ENCODE measurements at places on chromosomes 7 and 10.

DNA sequence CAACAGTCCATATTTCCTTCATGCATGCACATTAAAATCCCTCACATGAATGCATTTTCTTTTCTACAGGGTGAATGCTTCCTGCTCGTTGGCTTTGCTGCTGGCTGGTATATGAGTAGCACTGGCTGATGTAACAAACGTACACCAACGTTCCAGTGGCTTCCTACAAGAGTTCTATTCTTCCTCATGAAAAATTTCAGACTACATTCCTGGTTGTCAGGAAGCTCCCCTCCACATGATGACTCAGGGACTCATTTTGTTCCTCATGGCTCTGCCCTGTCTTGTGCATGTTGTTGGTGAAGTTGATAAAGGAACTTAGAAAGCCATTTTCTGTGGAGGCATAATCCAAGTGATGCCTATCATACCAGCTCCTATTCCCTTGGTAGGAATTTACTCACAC is 470.7 kb upstream of the KLF6 start:
- DNase-seq, result no peak

DNA sequence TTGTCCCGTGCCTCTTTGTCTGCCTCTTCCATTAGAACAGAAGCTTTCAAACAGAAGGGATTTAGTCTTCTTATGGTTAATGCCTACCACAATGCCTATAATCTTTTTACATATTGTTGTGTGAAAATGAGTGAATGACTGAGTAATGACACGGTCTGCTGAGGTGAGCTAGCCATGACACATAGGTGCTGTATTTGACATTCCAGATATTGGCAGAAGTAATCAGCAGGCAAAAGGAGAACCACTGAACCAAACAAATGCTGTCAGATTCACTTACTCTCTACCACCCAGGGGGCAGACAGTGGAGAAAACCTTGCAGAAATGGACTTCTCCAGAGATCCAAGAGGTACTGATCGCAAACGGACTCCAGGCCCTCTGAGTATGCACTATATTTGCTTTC is 377.2 kb upstream of the VWC2 start:
- DNase-seq, result no peak

- DNase-seq, result no peak
These were observed 310.7 kb downstream of the GRID1 start for GRCh38 chr10:86055928-86056327.

- no peak for DNase-seq
These were observed 5.4 kb downstream of the ATP6V1F start for GRCh38 chr7:128867842-128868623.

DNA sequence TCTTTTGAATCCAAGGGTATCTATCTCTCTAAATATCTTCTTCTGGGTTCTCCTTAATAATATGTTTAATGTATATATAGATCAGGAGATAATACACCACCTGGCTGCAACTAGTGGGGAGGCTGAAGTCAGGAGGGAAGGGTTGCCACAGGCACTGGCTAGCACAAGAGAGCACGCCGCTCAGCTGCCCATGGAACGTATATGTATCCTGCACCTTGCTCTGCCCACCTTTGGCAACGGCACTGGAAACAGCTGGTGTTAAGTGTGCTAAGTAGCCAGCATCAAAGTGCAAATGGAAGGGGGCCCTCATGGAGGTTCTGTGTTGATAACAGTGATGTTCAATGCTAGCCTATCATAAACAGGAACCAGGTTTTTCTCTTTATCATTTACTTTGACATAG is 49.8 kb upstream of the FAM133B start:
- DNase-seq, result no peak

DNA sequence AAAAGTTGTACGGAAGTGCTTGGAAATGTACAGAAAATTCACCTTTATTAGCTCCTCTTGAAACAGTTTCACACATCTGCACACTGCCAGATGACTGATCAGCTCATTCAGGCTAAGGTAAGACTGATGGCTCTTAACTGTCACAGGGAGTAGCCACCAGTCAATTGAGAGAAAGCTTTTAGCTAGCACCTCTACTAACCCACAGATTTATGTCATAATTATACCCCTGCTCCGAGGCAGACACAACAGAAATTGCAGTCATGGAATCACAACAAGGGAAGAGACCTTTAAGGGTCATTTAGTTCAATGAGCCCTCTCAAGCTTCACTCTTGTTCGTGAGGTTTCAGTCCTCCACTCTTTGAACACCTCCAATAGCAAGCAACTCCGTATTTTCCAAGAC is 235.4 kb downstream of the TRIL start:
- DNase-seq, result no peak

DNA sequence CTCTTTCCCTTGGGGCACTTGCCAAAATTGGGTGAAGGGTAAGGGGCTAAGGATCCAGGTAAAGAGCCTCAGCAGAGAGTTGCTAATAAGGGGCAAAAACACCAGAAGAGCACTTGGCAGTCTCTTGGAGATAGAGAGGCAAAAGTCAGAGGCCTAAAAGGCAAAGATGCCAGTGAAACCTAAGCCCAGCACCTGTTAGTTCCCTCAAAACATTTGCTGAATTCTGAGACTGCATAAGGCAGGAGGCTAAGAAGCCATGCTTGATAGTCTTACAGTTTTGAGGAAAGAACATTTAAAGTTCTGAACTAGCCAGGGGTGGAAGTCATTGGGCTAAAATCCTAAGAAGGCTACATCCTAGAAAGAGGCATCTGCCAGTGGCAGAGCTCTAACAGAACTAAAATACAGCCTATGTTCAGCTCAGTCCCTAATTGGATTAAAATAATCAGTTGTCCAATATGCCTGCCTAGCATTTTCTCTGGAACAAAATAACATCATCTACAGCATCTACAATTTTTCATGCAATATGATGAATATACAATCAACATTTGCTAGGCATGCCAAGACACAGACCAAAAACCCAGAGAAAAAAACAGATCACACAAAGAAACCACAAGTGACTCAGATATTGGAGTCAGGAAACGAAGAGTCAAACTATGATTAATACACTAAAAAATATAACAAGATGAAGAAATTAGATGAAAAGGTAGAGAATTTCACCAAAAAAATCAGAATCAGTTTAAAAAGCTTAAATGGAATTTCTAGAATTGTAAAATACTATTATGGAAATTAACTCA is 7.7 kb downstream of the HTR7 start:
- DNase-seq, result no peak

DNA sequence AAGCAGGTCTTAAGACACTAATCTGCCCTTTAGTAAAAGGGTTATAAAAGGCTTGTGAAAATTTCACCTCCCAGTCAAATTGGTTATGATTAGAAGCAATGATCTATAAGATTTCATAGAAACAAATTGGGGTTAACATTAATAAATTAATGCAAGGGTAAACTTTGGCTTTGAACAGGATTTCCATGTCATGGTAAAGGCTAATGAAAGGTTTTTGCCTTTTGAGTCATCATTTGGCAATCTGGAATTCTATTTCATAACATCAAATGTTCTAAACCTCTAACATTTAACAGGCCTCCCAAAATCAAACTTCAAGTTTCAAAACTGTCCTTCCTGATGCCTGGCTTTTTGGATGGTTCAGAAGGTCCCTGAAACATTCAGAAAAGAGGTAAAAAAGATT is 62.4 kb downstream of the COA1 start:
- DNase-seq, result no peak

DNA sequence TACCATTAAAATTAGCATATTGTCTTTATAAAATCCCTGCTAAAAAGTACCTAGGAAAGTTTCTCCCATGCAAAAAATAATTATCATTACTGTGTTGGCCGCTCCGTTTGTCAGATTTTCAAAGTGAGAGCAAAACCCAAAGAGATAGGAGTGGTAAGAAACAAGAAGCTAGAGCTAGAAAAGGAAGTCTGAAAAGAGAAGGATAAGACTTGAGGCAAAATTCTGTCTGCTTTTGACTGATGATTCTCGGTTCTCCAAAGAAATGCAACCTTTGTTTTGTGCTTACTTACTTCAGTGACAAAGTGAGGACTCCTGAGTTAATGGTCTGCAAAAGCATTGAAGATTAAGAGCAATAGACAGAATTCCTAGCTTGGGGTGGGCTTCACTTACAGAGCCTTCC is 33.3 kb upstream of the CAPZA2 start:
- DNase-seq, result no peak

- DNase-seq, result peak; percentile 48
These were observed 33.6 kb downstream of the WIPF3 start for GRCh38 chr7:29839921-29840320.

DNA sequence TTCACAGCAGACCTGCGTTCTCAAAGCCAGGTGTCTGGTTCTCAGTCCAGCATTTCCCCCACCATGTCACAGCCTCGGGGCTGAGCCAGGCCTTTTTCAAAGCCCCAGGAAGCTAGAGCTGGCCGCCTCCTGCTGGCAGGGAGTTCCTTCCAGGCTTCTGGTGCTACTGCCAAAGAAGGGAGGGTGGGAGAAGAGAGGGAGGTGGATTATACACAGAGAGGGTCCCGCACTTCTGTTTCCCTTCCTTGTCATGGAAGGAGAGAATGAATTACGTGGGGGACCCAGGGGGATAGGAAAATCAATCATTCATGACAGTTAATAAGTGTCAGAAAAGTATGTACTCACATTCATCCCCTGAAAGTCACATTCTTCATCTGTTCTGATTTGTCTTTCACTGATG is 600 bp upstream of the LGI1 start:
- DNase-seq, result peak; percentile 57

- no peak for DNase-seq
These were observed 20.2 kb upstream of the SEC61A2 start for GRCh38 chr10:12109286-12109685.

DNA sequence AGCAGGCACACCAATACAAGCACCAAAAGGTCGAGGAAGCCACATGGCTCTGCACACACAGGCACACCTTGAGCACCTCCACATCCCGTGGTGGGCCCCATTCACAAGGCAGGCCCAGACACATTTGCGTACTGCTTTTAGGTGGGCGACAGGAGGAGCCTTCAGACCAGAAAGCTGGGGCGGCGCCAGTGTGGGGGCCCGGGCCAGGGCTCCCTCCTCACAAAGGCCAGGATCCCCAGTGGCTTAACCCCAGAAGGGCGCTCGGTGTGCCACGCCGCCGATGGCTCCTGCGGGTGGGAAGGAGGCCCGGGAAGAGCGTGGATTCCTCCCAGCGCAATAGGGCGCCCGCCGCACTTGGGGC is 2.8 kb upstream of the SMARCD3 start:
- peak; percentile 83 for DNase-seq

- DNase-seq, result no peak
These were observed 524.6 kb upstream of the KCND2 start for GRCh38 chr7:119748251-119748860.

GRCh38 chr7:30321882-30322192 is 37.4 kb downstream of the ZNRF2 start:
- DNase-seq, result no peak

GRCh38 chr10:63504145-63504881 is 16.9 kb upstream of the REEP3 start:
- no peak for DNase-seq

DNA sequence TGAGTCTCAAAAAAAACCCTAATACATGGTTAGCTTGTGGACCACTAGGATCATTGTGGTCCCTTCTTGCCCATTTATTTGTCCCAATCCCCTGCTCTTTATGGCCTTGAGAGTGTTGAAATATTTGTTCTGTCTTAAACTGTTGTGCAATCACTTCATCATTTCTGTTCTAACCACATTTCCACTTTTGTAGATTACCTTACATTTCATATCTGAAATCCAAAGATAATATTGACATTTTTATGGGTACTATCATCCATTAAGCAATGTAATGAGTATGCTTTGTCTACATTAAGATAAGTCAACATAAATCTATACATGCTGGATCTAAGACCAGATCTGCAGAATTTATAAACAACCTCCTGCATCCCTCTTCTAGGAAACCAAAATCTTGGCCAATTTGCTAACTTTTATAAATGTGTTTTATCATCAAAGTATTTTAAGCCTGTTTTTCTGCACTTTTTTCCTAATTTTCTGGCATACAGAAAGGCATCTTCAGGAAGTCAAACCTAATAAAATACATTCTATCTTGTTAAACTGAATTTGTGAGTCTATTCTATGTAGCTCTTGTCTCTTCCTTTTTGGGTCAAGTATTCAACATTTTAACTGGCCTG is 359.4 kb upstream of the CELF2 start:
- no peak for DNase-seq

GRCh38 chr7:134513169-134513752 is 14.1 kb upstream of the AKR1B10 start:
- DNase-seq, result no peak

- peak; percentile 46 for DNase-seq
These were observed 75.7 kb upstream of the ASAH2 start for GRCh38 chr10:50326757-50327701.

DNA sequence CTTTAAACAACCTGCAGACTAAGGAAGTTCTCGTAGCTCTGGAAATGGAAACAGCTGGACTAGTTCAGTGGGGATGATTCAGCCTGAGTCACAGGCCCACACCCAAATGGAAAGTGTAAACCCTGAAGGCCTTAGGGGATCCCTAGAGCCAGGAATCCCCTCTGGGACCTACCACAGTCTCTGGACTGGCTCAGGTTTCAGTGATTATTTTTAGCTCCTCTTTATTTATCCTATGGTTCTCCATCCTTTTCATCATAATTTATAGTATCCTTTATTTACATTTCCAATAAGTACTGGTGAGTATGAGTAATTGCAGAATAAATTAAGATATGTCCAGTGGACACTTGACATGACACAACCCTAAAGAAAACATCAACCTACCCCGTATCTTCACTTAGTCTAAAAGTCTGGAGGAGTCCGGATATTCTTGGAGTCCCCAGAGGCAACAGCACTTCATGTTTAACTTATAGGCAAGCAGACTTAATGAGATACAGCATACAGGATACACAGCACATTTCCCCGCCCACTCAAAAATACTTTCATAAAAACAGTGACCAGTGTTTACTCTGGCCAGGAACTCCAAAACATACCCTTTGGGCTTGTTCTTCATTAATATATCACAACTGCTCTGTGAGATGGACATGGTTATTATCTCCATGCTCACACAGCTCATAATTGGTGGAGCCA is 28.4 kb upstream of the SEMA3E start:
- DNase-seq, result peak; percentile 41

- DNase-seq, result no peak
These were observed 27.5 kb downstream of the INPP5F start for GRCh38 chr10:119753309-119753708.

DNA sequence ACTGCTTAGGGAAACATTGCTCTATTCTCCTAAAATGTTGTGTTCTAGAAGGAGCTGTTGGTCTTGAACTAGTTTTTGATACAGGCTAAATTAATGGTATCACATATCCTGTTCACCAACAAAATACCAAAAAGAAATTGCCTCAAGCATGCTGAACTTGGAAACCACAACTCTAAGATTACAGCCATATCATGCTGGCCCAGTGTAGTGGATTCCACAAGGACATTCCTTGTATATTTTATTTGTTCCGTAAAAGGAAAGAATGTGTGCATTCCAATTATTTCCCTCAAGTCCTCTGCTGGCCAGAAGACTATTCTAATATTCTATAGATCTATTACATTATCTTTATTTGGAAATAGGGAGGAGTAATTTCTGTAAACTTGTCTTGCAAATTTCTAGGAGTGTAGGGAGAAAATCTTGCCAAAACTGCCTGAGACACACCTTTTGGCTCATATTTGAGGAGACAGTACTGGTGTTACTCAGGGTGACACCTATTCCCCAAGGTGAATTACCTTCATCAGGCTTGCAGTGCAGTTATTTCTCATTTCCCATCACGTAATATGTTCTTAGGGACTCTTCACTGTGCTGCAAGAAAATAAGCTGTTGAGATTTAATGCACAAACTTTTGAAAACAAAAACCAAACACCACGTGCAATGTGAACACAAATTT is 1.9 kb upstream of the NEBL start:
- peak; percentile 27 for DNase-seq

- DNase-seq, result peak; percentile 35
These were observed 449.0 kb upstream of the IGFBP3 start for GRCh38 chr7:46369933-46370654.
